Smooth muscle cell of the brain vasculature (primary cell): ENCODE measurements at places on chromosomes 11 and 22.

DNA sequence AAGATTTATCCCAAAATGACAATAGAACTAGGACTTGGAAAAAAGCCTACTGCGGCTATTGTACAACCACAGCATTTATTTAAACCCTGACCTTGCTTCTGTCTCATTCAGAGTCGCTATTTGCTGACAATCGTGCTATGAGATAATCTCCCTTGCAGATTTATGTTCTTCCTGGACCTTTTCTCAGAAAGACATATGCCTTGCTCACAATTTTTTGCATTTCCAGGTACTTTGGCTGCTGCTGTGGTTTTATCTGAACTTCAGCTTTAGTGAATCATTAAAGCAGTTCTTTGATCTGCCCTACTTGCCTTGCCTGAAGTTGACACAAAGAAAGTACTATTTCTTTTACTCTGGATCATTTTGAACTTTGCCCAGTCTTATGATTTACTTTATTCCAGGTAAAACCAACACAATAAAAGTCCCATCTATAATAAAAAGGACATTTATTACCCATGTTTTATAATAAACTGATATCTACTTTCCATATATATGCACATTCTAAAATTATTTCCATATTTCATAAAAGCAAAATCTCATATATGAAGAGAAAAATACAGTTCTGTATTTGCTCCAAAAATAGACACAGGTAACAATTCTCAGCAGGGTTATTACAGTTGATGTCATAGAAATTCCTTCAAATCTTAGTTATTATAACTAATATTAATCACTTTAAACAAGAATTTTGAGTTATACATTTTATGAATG lies 63.4 kb upstream of the CARD18 start:
- no peak for DNase-seq

DNA sequence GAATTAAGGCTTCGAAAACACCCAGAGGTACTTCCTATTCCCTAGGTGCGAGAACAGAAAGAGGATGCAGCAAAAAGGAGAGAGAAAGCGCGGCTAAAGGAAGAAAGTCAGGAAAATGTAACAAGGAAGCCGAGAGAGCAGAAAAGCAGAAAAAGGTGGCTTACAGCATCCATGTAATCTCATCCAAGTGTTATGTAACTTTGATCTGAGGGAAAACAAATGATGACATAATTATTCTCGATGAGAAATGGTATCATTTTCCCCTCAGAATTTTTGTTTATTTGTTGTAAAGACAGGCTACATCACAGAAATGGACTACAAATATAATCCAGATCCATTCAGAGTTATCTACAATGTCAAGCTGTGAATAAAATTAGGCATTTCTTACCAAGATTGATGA lies 69.1 kb upstream of the APOA1 start:
- no peak for DNase-seq

GRCh38 chr22:50061824-50062355 lies 3.8 kb upstream of the TTLL8 start:
- no peak for DNase-seq

DNA sequence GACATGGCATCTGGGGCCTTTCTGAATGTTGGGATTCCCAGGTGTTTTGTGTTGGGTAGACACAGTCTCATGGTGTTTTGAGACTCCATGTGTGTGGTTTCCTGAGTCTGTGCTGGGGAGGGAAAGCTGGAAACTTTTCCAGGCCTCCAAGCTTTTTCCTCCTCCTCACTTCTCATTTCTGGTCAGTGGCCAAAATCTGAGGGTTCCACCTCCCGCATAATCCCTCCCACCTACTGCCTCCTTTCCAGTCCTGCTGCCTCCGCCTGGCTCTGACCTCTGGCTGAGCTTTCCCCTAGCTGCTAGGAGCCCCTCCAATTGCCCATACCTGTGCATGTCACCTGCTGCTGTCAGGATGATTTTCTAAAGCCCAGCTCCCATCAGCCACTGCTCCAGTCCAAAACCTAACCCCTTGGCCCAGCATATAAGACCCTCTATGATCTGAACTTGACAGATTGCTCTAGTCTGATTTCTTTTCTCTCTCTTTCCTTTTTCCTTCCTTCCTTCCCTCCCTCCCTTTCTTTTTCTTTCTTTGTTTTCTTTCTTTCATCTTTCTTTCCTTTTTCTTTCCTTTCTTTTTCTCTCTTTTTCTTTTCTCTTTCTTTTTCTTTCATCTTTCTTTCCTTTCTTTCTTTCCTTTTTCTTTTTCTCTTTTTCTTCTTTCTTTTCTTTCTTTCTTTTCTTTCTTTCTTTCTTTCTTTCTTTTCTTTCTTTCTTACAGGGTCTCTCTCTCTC lies 51.4 kb upstream of the NECTIN1 start:
- no peak for DNase-seq

DNA sequence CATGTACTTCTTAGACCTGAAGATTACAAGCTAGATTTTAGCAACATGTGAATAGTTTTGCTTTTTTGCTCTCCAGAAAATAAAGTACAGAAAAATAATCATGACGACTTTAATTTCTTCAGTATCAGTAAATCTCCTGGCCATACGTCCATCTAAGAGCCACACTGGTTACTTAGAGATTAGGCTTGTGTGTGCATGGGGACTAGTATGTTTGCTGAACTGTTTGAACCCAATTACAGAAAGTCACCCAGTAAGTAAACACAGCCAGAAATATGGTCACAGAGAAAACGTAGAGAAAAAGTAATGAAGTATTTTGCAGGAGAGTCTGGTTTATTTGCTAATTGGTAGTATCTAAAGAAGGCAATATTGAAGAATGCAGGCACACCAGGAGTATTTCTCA lies 1053.6 kb upstream of the CCDC90B start:
- DNase-seq = no peak

GRCh38 chr22:45246060-45246985 lies 5.6 kb upstream of the KIAA0930 start:
- DNase-seq = no peak

DNA sequence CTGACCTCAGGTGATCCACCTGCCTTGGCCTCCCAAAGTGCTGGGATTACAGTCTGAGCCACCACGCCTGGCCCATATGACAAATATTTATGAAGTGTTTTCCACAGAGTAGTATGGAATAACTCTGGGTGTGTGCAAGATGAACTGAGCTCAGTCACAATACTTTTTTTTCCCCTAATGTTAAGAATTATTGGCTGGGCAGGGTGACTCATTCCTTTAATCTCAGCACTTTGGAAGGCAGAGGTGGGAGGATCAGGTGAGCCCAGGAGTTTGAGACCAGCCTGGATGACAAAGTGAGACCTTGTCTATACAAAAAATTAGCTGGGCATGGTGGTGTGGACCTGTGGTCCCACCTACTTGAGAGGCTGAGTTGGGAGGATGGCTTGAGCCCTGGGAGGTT lies 6.4 kb downstream of the PTPRJ start:
- DNase-seq = no peak

GRCh38 chr11:86440843-86441242 lies 66.2 kb downstream of the CCDC81 start:
- DNase-seq = no peak

GRCh38 chr11:129828301-129828836 lies 12.7 kb downstream of the TMEM45B start:
- DNase-seq = no peak

DNA sequence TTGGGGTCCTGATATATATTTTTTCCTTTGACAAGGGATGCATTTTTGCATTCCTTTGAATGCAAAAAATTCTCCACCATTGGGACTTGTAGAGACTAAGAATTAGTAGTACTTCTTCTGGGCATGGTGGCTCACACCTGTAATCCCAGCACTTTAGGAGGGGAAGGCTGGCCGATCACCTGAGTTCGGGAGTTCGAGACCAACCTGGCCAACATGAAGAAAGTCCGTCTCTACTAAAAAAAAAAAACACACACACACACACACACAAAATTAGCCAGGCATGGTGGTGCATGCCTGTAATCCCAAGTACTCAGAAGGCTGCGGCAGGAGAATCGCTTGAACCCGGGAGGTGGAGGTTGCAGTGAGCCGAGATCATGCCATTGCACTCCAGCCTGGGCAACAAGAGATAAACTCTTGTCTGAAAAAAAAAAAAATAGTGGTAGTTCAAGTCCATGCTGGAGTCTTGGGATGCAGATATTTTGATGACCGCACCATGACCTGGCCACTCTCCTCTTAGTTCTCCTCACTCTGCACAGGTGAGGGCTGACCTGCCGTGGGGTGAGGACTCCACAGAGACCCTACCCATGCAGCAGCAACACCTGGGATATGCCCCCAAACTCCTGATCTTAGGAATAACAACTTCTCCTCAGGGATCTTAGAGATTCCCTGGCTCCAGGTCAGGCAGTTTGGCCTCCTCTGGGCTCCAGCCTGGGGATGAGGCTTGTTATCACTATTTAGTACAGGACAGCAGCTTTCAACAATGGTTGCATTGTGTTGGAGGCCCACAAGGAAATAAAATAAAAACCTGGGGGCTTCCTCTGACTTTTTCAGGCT lies 36.5 kb upstream of the TOP3B start:
- DNase-seq = no peak

DNA sequence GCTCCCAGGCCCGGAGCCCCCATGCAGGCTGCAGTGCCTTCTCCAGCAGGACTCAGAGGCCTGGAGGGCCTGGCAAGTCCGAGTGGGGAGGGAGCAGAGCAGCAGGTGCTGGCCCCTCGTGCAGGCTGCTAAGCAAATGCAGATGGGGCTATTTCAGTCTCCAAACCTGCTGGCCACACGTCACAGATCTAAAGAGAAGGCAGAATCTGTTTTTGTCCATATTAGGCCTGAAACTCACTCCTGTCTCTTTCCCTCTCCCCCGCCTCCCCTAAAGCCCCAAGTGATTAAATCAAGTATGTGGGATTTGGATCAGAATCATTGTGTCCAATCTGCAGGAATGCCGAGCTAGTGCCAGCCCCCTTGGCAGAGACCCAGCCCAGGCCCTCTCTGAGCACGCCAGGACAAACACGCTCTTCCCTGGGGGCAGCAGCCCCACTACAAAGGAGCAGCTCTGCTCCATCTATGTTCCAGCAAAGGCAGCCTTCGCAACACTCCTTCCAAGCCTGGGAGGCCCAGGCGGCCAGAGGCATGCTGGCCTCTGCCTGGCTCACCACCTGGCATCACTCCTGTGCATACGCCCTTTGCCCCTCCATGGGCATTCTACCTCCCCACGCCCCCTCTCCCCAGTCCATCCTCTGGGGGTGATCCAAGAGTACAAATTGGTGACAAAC lies 26.5 kb downstream of the RPL27A start:
- DNase-seq = no peak

DNA sequence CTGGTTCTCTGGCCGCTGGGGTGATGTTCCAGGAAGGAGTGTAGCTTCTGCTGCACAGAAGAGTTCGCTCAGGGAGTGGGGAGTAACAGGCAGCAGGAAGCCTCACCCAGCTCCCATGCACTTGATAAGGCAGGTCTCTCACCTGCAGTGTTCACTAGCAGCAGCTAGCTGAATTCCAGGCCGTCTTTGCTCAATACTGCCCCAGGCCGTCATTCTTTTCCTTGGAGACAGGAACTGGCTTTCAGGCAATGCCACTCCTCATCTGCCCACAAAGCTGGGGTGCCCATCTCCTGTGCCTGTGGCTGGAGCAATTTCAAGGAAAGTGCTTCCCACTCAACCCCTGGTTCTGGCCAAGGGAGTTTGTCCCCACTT lies 66.1 kb downstream of the ARHGAP42 start:
- DNase-seq = no peak

DNA sequence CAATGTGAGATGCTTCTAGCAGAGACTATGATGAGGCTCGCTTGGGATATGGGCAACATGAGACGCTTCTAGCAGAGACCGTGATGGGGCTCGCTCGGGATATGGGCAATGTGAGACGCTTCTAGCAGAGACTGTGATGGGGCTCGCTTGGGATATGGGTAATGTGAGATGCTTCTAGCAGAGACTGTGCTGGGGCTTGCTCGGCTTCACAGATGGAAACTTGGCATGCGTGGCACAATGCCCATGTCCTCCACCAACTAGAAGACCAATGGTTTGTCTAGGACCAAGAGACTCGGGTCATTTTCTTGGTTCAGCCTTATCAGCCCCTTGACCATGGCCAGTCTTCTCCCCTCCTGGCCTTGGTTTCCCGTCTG lies 7.1 kb downstream of the MYEOV start:
- no peak for DNase-seq

GRCh38 chr11:132942611-132943356 lies 589.5 kb downstream of the OPCML start:
- DNase-seq = no peak

DNA sequence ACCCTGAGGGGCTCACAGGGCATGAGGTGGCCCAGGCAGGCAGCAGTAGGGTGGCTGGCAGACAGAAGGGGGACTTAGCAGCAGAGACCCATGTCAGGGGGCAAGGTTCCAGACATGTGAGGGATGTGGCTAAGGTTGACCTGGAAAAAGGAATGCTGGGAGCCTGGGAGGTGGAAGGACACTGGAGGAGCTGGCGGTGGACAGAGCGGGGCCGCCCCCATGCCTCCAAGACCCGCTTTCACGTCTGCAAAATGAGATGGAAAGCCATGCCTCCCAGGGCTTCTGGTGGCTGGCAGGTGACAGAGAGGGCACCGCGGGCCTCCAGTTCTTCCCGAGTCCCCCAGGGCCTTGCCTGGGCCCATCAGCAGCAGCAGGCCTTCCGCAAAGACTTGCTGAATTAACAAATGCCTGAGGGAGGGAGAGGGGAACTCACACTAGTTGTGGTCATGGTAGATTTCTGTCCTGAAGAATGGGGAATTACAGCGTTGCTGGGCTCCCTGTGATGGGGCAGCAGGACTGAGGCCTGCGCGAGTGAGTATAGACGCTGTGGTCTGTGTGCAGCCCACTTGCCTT lies 23.1 kb upstream of the SOX10 start:
- DNase-seq = no peak

GRCh38 chr11:17525570-17525969 lies 18.6 kb downstream of the USH1C start:
- DNase-seq = no peak

DNA sequence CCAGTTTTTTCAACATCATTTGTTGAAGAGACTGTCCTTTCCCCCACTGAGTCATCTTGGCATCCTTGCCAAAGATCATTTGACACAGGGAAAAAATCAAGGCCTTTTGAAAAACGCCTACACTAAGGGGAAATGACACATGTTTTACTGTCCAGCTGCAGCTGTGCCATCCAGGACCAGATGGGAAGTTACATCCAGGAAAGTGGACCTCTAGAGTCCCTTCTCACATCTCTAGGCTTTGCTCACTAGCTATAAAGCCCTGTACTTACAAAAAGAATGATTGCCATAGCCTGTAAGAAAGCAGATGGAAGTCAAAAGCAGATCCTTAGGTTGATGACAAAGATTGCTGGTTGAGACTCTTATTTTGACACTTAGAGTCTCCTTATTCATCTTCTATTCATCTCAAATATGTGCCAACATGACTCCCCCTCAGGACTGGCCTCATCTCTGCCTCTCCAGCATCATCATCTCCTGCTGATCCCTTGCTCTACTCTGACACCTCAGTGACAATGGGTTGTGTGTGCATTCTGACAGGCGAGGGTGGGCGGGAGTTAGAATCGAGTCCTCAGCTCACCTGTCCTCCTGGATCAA lies 22.8 kb downstream of the OSBP2 start:
- DNase-seq = no peak

DNA sequence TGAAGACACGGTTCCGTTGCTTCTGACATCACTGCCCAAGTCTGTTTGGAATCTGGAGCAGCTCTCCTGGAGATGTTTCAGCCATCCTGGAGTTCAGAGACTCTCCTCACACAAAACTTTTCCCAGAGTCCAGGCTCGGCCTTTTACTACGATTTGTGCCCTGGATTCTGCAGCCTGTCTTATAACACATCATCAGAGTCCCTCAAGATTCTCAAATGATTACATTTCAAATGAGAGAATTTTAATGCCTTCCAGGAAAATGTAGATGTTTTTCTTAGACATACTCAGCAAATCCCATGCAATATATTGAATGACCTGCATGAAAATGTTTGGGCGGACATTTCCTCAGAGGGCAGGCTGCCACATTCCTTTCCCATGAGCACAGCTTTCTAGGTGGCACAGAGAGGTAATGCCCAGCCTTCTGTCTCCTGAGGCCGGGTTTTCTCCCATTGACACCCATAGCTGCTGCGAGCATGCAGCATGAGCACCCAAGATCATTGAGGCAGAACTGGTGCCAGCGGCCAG lies 129.1 kb downstream of the SNX19 start:
- DNase-seq = no peak
